Immature natural killer cell (primary cell): ENCODE measurements at places on chromosomes 16 and 17. TPM values are rescaled to one million over a fixed set of nuclear protein-coding genes. Genes with fewer than 3 reads are reported as not detected.

The C17orf50 gene
- polyA plus RNA-seq: 0.28 TPM

The DGKE gene
- polyA plus RNA-seq: 5.3 TPM

The HNF1B gene
- polyA plus RNA-seq: not detected

The TEKT5 gene
- polyA plus RNA-seq: not detected

GRCh38 chr16:2710711-2711231 is 9.3 kb downstream of the PRSS27 start:
- no peak for DNase-seq
- H3K4me3 ChIP-seq: no peak overlapping the region
- peaks cover 6% of the 10 kb centered on the region for H3K36me3 ChIP-seq
- H3K27ac ChIP-seq: peak overlapping the region; percentile 60

DNA sequence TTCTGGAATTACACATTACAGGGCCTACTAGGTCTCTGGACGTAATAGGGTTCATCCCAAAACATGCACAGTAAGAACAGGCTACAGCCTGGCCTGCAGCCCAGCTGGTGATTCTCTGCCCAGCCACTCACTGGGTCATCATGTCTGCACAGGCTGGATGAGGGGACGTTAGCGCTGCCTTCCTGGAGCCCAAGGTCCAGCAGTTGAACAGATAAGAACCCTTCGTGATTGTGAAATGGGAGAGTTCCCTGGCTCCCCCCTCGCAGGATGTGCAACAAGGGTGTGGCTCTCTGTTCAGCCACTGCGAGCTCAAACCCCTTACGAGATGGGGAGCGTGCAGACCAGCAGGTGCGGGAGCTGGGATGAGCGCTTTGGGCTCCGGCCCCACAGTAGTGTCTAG is 200.0 kb upstream of the CDH5 start:
- no peak for DNase-seq
- H3K27me3 ChIP-seq: peaks cover 3% of the 10 kb centered on the region
- peaks cover 5% of the 10 kb centered on the region for H3K4me1 ChIP-seq

The SLC4A1 gene
- not detected for polyA plus RNA-seq

DNA sequence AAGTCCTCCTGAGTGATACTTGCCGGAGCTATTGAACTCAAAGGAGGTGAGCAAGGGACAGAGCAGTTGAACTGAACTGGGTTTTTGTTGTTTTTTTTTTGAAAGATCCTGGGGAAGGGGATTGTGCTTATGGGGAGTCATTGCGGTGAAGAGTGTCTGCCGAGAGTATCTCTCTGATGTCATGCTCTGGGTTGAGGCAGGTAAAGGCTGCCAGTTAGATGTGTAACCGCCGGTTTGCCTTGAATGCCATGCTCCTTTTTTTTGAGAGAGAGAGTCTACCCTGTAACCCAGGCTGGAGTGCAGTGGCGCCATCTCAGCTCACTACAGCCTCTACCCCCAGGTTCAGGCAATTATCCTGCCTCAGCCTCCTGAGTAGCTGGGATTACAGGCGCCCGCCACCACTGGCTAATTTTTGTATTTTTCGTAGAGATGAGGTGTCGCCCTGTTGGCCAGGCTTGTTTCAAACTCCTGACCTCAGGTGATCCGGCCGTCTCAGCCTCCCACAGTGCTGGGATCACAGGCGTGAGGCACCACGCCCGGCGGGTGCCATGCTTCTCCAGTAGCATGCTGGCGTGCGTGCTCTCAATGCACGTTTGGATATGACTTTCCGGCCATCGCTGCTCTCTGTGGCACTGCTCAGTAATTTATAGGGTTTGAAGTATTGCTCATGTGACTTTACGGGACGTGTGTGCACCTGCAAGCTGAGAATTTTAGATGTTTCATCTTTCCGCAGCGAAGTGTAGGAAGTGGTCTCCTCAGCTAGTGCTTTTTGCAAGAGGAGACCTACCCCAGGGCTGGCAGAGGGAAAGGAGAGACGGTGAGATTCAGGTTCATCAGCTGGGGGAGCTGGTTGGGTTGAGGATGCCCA is 8.5 kb downstream of the ZC3H18 start:
- H3K4me1 ChIP-seq: peaks cover 29% of the 10 kb centered on the region
- H3K27ac ChIP-seq: no peak overlapping the region
- H3K4me3 ChIP-seq: no peak overlapping the region
- no peak for DNase-seq
- H3K27me3 ChIP-seq: peaks cover 5% of the 10 kb centered on the region

DNA sequence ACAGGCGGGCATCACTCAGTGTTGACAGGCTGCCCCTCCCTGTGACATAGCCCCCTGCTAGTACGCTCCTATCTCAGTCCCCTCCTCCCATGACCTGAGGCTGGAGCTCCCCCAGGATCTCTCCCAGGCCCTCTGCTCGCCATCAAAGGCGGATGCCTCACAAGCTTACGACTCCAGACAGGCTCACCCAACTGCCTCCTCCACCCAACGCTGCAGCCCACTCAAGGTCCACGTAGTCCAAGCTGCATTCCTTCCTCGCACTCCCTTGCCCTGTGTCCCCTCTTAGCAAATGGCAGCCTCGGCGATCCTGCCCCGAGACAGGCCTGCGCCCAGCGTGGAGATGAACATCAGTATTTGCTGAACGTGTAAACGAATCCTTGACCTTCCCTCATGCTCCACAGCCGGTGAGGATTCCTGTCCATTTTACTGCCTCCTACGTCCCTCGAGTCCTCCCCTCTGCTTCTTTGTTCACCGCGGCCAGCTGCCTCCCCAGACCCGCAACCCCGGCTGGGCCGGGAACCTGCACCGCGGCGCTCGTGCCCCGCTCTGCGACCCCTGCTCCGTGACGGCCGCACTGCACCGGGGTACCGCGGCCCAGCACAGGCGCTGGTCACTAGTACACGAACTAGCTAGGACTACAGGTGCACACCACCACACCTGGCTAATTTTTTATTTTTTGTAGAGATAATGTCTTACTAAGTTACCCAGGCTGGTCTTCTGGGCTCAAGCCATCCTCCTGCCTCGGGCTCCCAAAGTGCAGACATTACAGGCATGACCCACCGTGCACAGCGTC is 838 bp upstream of the TMEM97 start:
- no peaks in the 10 kb centered on the region for H3K36me3 ChIP-seq
- H3K4me3 ChIP-seq: peak overlapping the region; percentile 91
- peaks cover 25% of the 10 kb centered on the region for H3K4me1 ChIP-seq
- peaks cover 6% of the 10 kb centered on the region for H3K27me3 ChIP-seq
- H3K27ac ChIP-seq: peak overlapping the region; percentile 85

The SEC14L5 gene
- polyA plus RNA-seq: not detected

GRCh38 chr17:57350266-57350665 is 93.9 kb downstream of the MSI2 start:
- DNase-seq: no peak
- no peak overlapping the region for H3K4me3 ChIP-seq
- peaks cover 14% of the 10 kb centered on the region for H3K36me3 ChIP-seq
- H3K27ac ChIP-seq: no peak overlapping the region
- H3K4me1 ChIP-seq: peaks cover 21% of the 10 kb centered on the region
- H3K27me3 ChIP-seq: peaks cover 2% of the 10 kb centered on the region

The DYNLRB2 gene
- not detected for polyA plus RNA-seq

DNA sequence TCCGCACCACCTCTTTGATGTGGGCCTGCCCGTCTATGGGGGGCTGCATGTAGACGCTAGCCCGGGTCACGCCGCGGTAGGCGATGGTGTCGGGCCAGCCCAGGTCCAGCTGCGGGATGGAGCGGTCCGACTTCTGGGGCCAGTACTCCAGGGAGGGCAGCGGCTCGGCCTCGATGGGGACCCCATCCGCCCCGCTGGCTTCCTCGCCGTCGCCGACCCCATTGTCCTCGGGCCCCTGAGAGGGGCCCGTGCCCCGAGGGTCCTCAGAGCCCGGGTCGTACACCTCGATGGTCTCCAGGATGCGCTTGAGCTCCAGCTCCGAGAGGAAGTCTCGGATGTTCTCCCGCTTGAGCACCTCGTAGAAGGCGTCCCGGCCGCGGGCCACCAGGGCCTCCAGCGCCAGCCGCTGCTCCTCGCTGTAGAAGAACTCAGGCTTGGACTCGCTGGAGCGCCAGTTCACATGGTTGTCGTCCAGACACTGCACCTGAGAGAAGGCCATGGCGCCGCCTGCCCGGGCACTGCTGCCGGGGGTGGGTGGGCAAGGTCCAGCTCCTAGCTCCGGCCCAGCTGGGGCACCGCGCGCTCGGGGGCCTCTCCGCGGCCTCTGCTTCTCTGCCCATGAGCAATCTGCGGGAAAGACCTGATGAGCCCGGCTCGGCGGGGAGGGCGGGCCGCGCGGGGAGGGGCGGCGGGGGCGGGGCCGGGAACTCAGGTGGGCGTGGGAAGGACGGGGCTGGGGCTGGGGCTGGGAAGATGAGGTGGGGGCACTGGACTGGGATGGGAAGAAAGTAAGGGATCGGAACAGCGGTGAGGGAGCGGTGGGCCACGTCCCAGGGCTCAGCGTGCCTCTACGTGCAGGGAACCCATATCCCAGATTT is 782 bp downstream of the FAM83G start:
- peaks cover 18% of the 10 kb centered on the region for H3K4me1 ChIP-seq
- no peak for DNase-seq
- peak overlapping the region; percentile 94 for H3K4me3 ChIP-seq
- no peaks in the 10 kb centered on the region for H3K36me3 ChIP-seq
- peaks cover 7% of the 10 kb centered on the region for H3K27me3 ChIP-seq

The ARL5C gene
- polyA plus RNA-seq: not detected

GRCh38 chr17:20728181-20728580 is 148.7 kb downstream of the CDRT15L2 start:
- H3K4me1 ChIP-seq: no peaks in the 10 kb centered on the region
- H3K27ac ChIP-seq: no peak overlapping the region
- H3K4me3 ChIP-seq: no peak overlapping the region
- DNase-seq: no peak
- H3K36me3 ChIP-seq: no peaks in the 10 kb centered on the region
- H3K27me3 ChIP-seq: peaks cover 4% of the 10 kb centered on the region

DNA sequence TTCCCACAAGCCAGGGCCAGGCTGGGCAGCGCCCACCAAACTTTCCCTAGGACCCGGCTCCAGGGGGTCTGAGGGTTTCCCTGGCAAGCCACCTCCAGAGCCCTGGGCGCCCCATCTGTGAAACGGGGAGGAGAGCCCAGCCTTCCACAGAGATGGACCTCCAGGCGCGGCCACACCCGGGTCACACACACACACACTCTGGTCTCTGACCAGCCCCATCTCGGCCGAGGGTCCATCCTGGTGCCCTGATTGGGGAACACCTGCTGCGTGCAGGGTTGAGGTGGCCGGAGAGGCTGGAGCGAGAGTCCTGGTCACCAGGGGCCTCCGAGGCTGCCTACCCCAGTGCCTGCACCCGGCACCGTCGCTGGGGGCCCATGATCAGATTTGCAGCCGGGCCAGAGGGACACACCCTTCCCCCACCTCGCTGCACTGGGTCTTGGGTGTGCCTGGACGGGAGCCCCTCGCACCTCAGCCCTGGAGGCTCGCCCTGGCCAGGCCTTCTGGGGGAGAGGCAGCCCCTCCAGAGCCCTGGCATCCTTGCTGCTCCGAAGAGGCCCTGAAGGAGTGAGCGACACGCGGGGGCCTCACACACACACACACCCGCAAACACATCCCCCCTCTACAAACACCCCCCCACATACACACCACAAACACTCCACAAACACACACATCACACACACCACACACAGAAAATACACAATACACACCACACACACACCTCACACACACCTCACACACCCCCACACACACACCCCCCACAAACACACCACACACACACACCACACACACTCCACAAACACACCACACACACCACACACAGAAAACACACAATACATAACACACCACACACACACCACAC is 29.7 kb downstream of the SLC25A10 start:
- no peaks in the 10 kb centered on the region for H3K4me1 ChIP-seq
- no peak overlapping the region for H3K4me3 ChIP-seq
- peaks cover 4% of the 10 kb centered on the region for H3K27me3 ChIP-seq
- no peak overlapping the region for H3K27ac ChIP-seq

DNA sequence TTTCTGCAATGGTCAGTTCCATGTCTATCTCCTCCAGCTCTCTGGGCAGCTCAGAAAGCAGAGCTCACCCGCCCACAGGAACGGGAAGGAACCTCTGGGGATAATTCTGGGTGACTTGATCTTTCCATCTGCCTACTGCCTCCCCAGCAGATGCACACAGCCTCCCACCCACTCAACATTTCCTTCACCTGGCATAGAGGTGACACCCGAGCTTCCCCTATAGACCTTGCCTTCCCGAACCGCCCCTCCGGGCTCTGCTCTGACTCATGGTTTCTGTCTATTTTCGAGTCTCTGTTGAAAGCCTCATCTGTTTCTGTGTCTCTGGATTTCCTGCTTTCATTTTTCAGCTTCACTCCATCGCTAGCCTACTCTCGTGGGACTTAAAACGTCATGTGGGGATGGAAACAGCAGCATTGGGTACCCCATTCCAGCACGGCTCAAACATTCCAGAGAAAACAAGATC is 11.4 kb downstream of the GGA3 start:
- no peaks in the 10 kb centered on the region for H3K27me3 ChIP-seq
- peaks cover 5% of the 10 kb centered on the region for H3K36me3 ChIP-seq
- no peak overlapping the region for H3K4me3 ChIP-seq
- no peak for DNase-seq
- peaks cover 40% of the 10 kb centered on the region for H3K4me1 ChIP-seq

The TRPV2 gene
- 151 TPM for polyA plus RNA-seq

The HS3ST3A1 gene
- 1.8 TPM for polyA plus RNA-seq

DNA sequence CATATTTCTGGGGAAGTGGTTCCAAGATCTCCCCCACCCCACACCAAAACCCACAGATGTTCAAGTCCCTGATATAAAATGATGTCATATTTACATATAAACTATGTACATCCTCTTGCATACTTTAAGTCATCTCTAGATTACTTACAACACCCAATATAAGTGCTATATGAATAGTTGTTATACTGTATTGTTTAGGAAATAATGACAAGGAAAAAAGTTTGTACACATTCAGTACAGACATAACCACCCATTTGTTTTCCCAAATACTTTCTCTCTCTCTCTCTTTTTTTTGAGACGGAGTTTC is 11.5 kb downstream of the CFDP1 start:
- peak overlapping the region; percentile 0 for H3K27ac ChIP-seq
- H3K36me3 ChIP-seq: no peaks in the 10 kb centered on the region
- H3K4me1 ChIP-seq: peaks cover 17% of the 10 kb centered on the region
- H3K4me3 ChIP-seq: no peak overlapping the region
- no peaks in the 10 kb centered on the region for H3K27me3 ChIP-seq
- no peak for DNase-seq

The RBFOX1 gene
- not detected for polyA plus RNA-seq

The FBXW10B gene
- not detected for polyA plus RNA-seq

GRCh38 chr17:44005527-44006271 is 1.3 kb downstream of the NAGS start:
- H3K36me3 ChIP-seq: no peaks in the 10 kb centered on the region
- peak overlapping the region; percentile 91 for H3K4me3 ChIP-seq
- H3K27ac ChIP-seq: peak overlapping the region; percentile 83
- DNase-seq: peak; percentile 46

- no peaks in the 10 kb centered on the region for H3K36me3 ChIP-seq
- H3K4me3 ChIP-seq: no peak overlapping the region
- H3K27ac ChIP-seq: no peak overlapping the region
- no peak for DNase-seq
- H3K27me3 ChIP-seq: peaks cover 3% of the 10 kb centered on the region
- H3K4me1 ChIP-seq: no peaks in the 10 kb centered on the region
Measured at GRCh38 chr16:83472776-83473501, 334.8 kb upstream of the HSBP1 start.

GRCh38 chr17:62808576-62808970 is 459 bp upstream of the MARCHF10 start:
- no peak for DNase-seq
- no peak overlapping the region for H3K4me3 ChIP-seq
- H3K27ac ChIP-seq: no peak overlapping the region
- peaks cover 14% of the 10 kb centered on the region for H3K27me3 ChIP-seq
- H3K4me1 ChIP-seq: peaks cover 2% of the 10 kb centered on the region

- no peaks in the 10 kb centered on the region for H3K36me3 ChIP-seq
- no peak overlapping the region for H3K27ac ChIP-seq
- peaks cover 4% of the 10 kb centered on the region for H3K27me3 ChIP-seq
- no peak for DNase-seq
- no peaks in the 10 kb centered on the region for H3K4me1 ChIP-seq
Measured at GRCh38 chr16:12580809-12581208, 222.9 kb downstream of the CPPED1 start.

The ITGA3 gene
- 1.1 TPM for polyA plus RNA-seq

The PRM2 gene
- polyA plus RNA-seq: not detected

The LUC7L gene
- polyA plus RNA-seq: 10.4 TPM
